Fibroblast of lung (primary cell): ENCODE measurements at places on chromosomes 3 and 15. TPM values are rescaled to one million over a fixed set of nuclear protein-coding genes. Genes with fewer than 3 reads are reported as not detected.

IL5RA gene
- total RNA-seq, result not detected in 2 replicates

MFGE8 gene
- total RNA-seq, result 160 and 263 TPM in 2 replicates

GATA2 gene
- total RNA-seq, result 0.51 and 0.83 TPM in 2 replicates

DLL4 gene
- total RNA-seq, result under 0.01 TPM in 2 replicates

ZDHHC23 gene
- total RNA-seq, result 0.77 and 1.5 TPM in 2 replicates
